ENCODE measurements at places on chromosomes 4 and X. TPM values are rescaled to one million over a fixed set of nuclear protein-coding genes. Genes with fewer than 3 reads are reported as not detected.

Gene MAGEA3
- not detected for total RNA-seq

Gene USP17L27
- not detected for total RNA-seq

Gene MUC7
- not detected for total RNA-seq

Gene INTU
- total RNA-seq: 6.0 TPM

All from fibroblast of the aortic adventitia (primary cell).